Cardiac fibroblast (primary cell): ENCODE measurements at places on chromosomes 4 and X.
A peak's percentile ranks its signal among the peaks of the same experiment; 100 is the strongest.

DNA sequence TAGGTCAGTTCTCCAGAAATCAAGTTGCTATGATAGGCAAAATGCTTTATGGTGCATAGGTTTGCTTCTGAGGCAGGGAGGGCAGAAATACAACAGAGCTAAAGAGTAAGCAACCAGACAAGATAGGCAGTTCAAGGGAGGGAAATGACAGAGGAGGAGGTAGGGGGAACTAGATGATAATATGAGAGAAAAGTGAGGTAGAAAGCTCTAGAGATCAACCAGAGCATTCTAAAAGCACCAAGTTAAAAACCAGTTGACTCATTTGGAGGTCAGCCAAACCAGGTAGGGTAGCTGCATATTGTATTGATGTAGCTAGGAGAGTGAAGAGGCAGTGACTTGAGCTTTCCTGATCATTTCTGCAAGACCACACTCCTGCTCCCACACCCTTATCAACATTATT lies 49.0 kb upstream of the SLC16A2 start:
- no peak for DNase-seq

DNA sequence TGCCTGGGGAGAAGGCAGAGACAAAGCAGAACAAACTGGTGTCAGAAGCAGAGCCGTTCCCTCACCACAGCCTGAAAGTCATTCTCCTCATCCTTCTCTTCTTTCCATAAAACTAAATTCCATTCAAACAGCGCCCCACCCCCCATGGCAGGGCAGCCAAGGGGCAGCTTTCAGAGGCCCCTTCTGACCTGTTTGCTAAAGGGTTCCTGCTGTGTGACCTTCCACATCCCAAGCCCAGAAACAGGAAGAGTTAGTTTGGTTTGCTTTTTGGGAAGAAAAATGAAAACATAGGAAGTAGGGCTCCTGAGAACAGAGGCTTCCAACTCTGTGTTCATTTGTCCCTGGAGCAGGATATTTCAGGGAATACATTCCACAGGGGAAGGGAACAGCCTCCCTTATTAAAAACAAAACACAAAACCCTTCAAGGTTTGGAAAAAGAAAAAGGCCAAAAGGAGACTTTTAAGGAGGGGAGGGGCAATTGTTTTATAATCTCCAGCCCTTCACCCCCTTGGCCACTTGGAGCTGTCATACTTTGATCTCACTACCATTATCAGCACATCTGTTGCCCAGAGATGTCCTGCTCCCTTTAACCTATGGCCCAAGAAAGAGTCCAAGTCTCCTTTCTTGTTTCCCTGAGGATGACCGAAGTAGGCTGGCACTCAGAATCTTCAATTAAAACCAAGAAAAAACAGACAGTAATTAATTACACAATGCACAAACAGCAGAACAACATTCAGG lies 25.3 kb downstream of the STARD8 start:
- DNase-seq, result peak; percentile 16

- peak; percentile 64 for DNase-seq
Observed at GRCh38 chr4:188778905-188779304, 639.7 kb downstream of the TRIML1 start.

DNA sequence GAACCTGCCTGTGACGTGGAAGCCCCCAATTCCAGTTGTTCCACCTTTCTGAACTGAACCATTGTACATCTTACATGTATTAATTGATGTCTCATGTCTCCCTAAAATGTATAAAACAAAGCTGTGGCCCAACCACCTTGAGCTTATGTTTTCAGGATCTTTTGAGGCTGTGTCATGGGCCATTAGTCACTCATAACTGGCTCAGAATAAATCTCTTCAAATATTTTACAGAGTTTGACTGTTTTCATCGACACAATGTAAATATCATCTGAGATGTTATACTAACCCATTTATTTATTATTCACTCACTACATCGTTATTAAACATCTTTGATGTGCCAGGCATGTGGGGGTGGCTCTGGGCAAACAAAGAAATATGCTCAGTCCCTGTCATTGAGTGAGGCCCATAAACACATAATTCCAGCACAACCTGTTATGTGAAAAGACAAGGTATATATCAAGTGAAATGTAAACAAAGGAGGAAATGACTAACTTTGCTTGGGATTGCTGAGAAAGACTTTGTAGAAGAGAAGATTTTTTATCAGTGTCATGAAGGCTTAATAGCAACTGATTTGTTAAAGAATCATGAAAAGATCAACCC lies 34.5 kb upstream of the PPM1K start:
- DNase-seq, result peak; percentile 17

DNA sequence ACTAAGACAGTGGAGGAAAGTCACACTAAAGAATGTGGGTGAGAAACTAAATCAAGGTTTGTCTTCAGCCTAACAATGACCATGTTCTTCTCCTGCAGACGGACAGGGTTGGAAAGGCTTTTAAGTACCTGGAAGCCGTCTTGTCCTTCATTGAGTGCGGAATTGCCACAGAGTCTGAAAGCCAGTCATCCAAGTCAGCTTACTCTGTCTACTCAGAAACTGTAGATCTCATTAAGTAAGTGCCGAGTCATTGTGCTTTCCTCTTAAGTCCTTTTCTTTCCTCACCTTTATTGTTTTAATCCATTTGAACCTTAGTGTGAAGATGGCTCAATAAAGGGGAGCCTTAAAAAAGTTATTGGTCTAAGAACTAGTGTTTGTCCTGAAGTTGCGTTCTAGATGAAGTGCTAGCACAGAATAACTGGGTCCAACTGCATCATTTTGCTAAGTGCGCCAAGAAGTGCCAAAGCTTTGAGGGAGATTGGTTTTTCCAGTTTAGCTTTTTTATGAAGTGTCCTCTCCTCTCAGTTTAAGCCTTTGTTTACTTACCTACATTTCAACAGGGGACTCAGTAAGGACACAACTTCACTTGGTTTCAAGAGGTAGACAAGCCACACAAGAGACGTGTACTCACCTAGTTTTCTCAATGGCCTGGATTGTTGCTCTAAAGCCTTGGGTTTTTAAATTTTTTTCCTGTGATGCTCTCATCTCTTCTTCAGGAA lies 89.3 kb downstream of the KLHL8 start:
- DNase-seq, result no peak

DNA sequence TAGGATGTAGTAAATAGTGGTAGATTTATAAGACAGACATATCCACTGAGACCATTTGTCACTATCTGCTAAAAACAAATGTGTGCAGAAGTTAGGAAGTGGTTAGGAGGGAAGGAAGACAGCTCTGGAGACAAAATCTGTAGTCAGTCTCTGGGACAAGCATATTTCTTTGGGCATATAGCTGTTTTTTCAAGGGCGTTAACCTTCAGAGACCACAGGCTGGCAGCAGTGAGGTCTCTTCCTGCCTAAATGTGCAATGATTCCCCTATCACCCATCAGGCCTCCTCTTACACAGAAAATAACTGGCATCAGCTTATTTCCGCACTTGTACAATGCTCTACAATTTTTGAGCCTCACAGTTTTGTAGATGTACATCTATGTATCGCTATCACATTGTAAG lies 6.5 kb downstream of the TMEM150C start:
- no peak for DNase-seq

DNA sequence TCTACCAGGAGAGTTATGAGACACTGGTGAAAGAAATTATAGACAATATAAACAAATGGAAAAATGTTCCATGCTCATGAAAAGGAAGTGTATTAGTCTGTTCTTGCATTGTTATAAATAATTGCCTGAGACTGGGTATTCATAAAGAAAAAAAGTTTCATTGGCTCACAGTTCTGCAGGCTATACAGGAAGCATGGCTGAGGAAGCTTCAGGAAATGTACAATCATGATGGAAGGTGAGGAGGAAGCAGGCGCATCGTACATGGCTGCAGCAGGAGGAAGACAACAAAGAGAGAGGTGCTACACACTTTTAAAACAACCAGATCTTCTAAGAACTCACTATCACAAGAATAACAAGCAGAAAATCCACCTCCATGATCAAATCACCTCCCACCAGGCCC lies 184.3 kb downstream of the NPNT start:
- no peak for DNase-seq

DNA sequence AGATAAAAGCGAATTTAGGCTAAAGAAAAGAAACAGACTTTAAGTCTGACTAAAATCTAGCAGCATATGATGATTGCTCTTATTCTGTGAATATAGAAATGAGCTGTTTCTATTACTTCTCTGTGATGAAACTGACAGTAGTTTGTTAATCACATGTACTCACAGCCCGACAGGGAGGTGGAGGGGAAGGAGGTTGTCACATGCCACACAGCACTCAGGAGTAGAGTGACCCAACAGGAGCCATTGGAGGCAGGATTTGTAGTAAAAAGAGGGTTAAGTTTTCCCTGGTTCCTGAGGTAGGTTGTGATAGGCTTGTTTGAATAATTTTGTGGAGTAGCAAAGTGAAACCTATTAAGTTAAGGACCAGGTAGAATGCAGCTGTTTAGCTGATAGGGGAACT lies 495.9 kb downstream of the CENPC start:
- DNase-seq, result no peak

- peak; percentile 2 for DNase-seq
Observed at GRCh38 chr4:161252520-161253141, 911.2 kb downstream of the FSTL5 start.

- no peak for DNase-seq
Observed at GRCh38 chrX:111123606-111124179, 27.7 kb downstream of the PAK3 start.

GRCh38 chr4:95627709-95628108 lies 78.9 kb upstream of the UNC5C start:
- peak; percentile 70 for DNase-seq

- no peak for DNase-seq
Observed at GRCh38 chrX:148633218-148633908, 132.9 kb downstream of the AFF2 start.

GRCh38 chr4:72909461-72909860 lies 160.1 kb downstream of the COX18 start:
- no peak for DNase-seq

- DNase-seq, result no peak
Observed at GRCh38 chr4:135316266-135316779, 1114.7 kb upstream of the PABPC4L start.

- no peak for DNase-seq
Observed at GRCh38 chr4:5933996-5934831, 41.3 kb upstream of the CRMP1 start.

DNA sequence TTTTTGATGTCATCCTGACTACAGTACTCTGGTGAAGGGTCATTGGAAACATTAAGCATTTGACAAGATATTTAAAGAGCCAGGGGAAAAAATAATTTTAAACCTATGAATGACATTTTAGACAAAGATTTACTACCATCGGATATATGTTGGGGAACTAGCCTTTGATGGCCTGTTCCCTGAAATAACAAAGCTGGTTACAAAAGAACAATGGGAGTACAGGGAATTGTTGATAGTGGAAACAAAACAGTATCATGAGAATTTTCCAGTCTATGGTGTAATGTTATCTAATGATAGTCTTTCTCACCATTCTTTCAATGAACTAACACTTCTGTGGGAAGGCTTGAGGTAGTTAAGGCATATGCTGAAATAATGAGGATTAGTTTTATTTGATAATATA lies 125.9 kb upstream of the KLHL4 start:
- no peak for DNase-seq

DNA sequence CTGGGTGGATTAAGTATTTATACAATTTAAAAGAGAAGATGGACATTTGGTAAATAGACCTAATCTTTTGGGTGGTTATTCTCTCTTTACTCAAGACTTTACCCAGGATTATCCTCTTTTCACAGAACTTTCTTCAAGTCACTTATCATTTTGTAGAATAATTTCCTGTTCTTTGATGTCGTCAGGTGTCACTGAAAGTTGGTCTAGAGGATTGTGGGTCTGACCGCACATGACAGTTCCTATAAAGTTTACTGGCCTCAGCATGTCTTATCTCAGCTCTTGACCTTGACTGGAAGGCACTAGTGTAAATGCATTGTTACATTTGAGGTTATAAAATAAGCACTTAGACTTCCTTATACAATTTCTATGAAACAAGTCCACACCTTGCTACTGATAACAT lies 139.9 kb upstream of the SLC4A4 start:
- no peak for DNase-seq

DNA sequence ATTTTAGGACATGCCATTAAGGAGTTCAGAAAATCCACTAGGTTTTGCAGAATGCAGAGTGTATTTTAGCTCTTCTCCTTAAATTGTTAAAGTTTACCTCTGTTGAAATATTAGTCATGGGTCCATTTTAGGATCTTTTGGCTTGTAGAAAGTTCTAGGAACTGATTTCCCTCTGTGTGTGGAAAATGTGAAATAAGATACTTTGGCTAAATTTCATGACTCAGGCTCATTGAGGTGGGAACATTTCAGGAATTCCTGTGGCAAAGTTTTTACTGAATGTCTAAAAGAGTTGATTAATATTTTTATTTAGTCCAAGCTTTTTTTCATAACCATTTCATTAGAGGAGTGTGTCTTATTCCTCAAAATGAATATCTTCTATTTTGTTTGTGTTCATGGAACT lies 7.0 kb downstream of the FHIP1A start:
- peak; percentile 72 for DNase-seq
